Activated gamma-delta T cell (primary cell): ENCODE measurements at places on chromosomes 12 and 14.

DNA sequence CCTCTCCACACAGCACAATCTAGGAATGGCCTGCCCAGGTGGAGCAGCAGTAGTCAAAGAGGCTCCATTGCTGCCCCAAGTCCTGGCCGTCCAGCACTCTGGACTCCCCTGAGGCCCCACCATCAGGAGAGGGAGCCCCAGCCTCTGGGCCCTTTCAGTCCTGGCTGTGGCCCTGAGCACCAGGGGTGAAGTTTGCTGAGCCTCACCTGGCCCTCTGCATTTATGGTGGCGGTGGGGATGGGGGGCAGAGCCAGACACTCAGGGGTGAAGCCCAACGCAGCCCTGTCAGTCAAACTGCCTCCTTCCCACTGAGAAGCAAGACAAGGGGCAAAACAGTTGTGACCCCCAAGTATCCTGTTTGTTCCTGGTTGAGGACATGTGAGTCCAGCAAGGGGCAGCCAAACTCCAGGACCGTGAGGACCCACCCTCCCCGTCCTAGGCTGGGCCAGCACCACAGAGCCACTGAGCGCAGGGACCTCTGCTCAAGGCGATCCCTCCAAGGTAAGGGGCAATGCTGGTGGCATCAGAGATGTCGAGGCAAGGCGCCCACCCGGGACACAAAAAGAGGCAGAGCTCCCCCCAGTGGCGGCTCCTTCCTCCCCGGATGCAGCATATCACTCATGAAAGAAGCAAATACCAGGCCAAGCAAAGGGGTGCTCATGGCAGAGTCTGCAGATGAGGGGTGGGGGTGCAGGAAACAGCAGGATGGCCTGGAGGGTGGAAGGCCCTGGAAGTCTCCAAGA lies 4.8 kb upstream of the AMN start:
- no peak for DNase-seq

DNA sequence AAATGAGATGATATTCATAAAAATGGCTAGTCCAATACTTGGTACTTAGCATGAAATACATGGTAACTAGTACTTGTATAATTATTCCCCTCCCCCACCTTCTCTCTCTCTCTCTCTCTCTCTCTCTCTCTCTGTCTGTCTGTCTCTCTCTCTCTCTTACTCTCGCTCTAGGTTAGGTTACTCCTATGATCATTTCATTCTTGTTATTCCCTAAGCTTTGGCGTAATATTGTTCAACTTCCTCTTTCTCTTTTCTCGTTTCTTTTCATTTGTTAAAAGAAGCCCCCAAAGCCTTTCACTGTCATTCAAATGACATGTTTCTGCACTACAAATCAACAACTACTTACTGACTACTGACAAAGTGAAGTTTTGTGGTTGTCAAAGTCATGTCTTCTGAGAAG lies 89.8 kb downstream of the GRIP1 start:
- no peak for DNase-seq

DNA sequence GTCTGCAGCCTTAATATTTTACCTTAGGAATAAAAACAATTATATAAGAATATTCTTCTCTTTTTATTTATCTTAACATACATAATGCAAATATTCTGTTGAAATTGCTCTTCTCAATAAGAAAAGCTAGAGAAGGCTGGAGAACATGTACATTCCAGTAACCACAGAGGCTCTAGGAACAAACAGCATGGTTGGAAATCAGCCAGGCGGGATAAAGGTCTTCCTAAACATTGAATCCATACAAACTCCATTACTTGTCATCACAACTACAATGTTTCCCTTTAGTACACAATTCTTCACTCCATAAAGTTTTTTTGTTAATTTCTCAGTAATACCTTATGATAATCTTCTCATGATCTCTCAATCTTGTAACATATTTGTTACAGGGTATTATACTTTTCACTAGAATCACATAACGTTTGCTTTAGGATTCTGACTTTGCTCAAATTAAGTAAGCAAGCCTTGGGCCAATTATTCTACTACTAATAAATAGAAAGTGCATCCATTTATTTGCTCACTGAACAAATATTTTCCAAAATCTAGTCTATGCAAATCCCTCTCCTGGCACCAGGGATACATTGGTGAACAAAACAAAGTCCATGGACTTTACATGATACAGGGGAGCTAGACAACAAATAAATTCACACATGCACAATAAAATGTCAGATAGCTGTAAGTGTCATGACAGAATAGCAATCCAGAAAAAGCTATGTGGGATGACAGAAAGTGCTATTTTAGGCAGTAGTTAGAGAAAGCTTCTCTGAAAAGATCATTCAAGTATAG lies 237.5 kb upstream of the TMTC1 start:
- no peak for DNase-seq

GRCh38 chr14:105161309-105161708 lies 7.3 kb downstream of the JAG2 start:
- no peak for DNase-seq
